ENCODE measurements at places on chromosomes 2 and 18.

DNA sequence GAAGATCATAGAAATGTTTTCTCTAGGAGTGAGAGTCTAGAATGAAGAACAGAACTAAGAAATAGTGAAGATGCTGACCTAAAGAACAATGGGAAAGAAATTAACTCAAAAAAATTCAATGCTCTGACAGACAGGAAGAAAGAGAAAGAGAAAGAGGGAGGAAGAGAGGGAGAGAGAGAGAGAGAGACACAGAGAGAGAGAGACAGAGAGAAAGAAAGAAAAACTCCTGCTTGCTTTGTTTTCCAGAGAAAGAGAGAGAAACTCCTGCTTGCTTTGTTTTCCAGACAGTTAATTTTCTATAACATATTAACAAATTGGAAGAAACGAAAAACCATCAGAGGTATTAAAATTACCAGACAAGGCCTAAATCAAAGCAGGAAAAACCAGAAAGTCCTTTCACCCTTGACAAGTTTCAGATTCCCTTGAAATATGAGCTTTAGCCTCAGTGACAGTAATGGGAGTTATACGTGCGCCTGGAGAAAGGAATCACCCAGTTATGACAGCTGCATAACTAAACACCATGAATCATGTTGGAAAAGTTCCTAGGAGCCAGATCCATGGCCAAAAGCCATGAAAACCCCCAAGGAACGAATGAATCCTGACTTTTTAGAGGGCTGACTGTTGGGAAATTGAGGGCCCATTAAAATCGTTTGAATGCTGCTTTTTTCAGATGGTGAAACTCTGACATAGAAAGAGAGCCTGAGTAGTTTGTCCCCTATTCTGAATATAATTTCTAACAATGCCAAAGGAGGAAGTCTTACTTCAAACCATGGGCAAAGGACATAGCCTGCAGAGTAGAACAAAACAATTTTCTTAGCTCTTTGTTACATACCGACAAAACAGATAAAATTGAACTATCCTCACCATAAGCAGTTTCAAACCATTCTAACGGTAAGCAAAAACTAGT lies 228.6 kb upstream of the CHST9 start:
- DNase-seq, result no peak

DNA sequence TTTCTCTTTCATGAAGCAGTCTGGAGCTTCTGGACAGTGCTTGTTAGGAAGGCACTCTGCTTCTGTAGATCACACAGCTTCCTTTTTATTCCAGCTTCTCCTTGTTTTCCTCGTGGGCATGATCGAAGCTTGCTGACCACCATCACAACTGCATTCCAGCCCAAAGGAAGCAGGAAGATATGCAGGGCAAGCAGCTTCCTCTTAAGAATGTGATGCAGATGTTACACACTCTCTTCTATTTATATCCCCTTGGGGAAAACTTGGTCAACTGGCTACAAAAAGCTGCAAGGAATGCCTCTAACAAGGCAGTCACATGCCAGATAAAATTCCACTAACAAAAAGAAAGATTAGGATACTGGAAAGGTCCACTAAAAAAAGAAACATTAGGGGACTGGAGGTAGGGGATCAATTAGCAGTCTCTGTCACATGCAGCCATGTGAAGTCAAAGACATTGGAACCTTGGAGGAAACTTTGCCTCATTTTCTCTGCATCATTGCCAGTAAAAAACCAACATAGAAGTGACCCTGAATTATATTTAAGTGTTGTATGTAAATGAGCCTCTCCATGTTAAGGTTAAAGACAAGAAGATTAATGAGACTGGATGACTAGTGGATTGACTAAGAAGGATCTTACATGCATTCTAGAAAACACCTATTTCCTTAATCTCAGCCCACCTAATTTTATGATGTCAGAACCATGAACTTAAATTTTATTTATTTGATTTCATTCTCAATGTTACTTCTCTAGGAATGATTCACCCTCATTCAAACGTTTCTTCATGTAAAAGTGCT lies 98.3 kb downstream of the NAB1 start:
- DNase-seq, result no peak

DNA sequence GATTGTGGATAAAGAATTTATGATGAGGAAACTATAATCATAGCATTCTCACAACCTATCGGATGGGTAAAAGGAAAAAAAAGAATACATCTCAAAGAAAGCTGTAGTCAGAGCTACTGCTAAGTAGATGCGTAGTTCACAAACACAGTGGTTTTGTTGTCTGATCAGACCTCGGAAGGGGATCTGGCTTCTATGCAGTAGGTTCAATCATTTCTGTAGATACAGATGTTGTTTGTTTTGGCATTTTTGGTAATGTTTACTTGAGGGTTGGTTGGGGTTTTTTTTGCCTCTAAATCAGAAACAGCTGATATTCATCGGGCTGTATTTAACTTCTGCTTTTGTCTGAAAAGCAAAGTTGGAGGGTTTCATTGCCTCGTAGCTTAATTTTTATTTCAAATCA lies 42.1 kb downstream of the NPAS2 start:
- DNase-seq, result no peak

GRCh38 chr2:238940806-238941205 lies 92.9 kb downstream of the TWIST2 start:
- DNase-seq, result no peak

- no peak for DNase-seq
Observed at GRCh38 chr2:138190999-138191398, 226.7 kb downstream of the HNMT start.

DNA sequence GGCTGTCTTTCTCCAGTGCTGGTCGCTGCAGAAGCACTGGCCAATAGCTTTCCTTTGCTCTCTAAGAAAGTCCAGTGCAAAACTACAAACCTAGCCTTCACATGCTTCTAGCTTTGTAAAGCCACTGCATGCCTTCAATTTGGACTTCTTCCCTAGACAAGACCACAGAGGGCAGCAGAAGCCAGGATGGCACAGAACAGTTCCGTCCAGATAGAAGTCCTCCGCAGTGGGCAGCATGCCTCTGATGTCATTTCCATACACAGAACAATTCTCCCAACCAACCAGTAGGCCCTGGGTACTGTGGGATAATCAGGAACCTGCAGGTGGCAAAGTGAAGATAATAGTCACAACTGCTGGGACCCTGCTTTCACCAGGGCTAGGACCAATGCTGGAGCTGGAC lies 3.3 kb downstream of the ST6GAL2 start:
- DNase-seq, result no peak

GRCh38 chr2:12054956-12055618 lies 308.7 kb downstream of the LPIN1 start:
- no peak for DNase-seq

GRCh38 chr18:79479116-79479760 lies 83.5 kb downstream of the NFATC1 start:
- no peak for DNase-seq

GRCh38 chr2:113974727-113975126 lies 84.8 kb downstream of the ACTR3 start:
- DNase-seq, result no peak

DNA sequence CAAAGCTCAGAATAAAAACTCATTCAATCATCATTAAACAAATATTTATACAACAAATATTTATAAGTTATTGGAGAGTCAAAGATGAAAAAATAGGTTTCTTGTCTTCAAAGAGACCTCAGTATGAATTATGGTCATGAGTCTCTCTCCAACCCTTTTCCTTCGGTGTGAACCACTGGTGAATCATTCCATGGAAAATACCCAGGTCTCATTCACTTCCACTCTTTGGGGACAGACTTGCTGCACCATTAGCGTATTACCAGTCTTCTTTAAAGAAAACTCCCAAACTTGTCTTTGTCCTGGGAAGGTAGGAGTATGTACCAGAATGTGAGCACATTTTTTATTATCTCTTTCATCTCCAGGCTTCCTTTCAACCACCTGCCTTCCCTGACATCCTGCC lies 257.4 kb upstream of the RBMS1 start:
- DNase-seq, result no peak

DNA sequence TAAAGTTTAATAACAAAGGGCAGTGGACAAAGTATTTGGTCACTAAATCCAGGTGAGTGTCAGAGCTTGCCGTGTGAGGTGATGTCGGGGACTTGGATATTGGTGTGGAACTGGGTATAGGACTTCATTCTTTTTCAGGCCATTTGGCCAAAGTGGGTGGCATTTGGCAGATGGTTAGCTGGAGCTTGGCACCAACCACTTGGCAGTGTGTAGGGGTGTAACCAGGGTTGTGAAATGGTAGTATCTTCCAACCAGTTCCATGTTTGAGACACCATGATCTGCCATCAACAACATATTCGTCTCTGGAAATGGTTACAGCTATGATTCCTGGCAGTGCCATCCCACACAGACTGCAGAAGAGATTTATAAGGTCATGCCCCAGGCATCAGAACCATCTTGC lies 113.9 kb downstream of the CCDC85A start:
- no peak for DNase-seq

DNA sequence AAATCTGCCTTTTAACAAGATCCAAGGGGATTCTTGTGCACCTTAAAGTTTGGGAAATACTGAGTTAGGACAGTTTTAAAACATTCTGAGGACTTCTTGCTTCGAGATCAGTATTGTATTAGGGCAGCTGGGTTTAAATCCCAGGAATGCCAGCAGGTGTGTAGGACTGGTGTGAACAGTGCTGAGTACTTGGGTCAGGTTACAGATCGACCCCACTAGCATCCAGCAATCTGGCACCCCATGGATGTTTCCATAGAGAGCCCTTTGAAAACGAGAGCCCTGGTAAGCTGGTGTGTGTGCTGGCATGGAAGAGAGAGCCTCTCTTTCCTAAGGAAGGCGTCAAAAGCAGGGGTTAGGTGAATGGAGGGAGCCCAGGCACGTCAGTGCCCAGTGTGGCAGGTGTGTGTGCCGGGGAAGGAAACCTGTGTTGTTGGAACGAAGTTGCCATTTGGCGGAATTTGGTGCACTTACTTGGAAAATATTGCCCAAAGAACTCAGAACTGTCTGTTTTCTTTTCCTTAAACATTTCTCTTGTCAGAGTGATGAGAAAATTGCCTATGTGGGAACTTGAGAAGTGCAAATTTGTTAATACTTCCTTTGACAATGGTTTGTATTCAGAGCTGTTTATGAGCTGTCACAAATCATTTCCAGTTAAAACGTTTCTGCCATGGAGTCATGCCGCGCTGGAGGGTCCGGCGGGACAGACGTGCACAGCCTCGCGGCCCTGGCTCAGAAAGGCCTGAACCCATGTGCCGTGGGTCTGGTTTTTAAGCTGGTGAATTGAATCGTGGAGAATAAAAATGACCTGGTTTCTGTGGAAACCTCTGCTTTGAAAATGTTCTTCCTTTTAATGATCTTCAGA lies 38.1 kb downstream of the LDLRAD4 start:
- DNase-seq, result no peak

GRCh38 chr2:115541814-115542213 lies 1099.4 kb downstream of the DPP10 start:
- no peak for DNase-seq

- no peak for DNase-seq
Observed at GRCh38 chr2:215455958-215456357, 20.1 kb upstream of the FN1 start.

DNA sequence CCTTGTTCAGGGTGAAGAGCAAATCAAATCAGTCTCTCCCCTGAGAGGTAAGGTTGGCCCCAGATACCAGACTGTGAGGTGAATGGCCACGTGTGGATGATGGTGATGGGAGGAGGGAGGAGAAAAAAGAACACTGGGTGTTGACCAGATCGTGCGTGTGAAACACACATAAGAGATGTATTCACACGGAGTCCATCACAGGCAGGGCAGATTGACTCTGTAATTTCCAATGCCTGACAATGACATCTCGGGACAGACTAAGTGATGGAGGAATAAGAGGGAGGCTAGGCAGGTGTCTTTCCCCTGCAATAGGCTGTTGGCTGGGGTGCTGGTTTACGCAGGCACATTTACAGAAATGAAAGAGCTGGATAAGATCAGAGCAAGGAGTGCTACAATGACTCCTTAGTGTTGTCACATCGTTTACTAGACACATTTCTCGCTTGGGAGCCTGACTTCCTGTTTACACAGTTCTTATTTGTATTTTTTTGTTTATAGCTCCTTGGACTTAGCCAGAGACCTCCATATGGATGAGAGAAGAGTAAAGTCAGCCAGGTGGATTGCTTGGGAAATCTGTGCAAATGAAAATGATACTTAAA lies 43.1 kb downstream of the CPO start:
- DNase-seq, result no peak

GRCh38 chr18:12803069-12803936 lies 80.7 kb downstream of the PTPN2 start:
- DNase-seq, result no peak

GRCh38 chr2:134248913-134249312 lies 5.0 kb upstream of the MGAT5 start:
- DNase-seq, result no peak

- DNase-seq, result no peak
Observed at GRCh38 chr18:57083485-57083884, 63.4 kb upstream of the BOD1L2 start.

DNA sequence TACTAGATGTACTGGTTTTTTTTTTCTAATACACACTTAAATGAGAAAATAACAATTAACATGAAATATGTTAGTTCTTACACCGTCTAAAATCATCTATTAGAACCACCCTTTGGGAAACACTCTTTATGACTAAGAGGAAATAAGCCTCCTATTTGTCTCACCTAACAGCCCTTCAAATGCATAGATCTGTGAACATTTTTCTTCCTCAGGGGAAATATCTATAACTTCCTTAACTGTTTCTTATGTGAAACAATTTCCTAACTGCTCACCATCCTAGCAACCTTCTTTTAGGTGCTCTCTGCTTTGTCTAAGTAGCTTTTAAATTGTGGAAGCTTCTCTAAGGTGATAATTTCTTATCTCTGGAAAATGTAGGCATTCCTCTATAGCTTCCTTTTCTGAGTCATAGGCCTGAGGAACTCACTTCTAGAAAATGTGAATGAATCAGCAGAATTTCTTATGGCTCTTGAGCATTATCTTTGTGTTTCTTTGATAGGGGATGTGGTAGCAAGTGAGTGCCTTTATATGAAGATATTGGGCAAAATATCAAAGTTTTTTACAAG lies 56.1 kb downstream of the CNTNAP5 start:
- DNase-seq, result no peak

- DNase-seq, result no peak
Observed at GRCh38 chr2:137237055-137237454, 471.7 kb downstream of the THSD7B start.

GRCh38 chr2:182186132-182186735 lies 200.6 kb downstream of the PPP1R1C start:
- DNase-seq, result no peak

DNA sequence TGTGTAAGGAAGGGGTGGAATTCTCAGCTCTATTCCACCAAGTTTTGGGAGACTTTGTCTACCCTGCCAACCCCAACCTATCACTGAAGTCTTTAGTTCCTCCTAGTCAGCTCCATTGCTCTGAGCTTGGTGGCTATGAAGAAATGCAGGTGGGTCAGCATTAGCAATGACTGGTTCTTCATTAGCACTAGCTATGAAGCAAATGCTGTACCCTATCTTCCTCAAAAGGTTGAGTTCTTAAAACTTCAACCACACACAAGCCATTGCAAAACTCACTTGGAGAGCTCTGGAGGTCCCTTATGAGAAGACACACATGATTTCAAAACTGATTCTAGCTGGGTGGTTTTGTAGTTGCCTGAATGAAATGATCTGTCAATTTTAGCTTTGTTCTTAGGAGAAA lies 193.8 kb downstream of the IKZF2 start:
- no peak for DNase-seq
